Renal cortical epithelial cell (primary cell): ENCODE measurements at places on chromosomes 12 and 14. TPM values are rescaled to one million over a fixed set of nuclear protein-coding genes. Genes with fewer than 3 reads are reported as not detected.

The CLEC4E gene
- total RNA-seq = 21.6 and 59.4 TPM in 2 replicates

DNA sequence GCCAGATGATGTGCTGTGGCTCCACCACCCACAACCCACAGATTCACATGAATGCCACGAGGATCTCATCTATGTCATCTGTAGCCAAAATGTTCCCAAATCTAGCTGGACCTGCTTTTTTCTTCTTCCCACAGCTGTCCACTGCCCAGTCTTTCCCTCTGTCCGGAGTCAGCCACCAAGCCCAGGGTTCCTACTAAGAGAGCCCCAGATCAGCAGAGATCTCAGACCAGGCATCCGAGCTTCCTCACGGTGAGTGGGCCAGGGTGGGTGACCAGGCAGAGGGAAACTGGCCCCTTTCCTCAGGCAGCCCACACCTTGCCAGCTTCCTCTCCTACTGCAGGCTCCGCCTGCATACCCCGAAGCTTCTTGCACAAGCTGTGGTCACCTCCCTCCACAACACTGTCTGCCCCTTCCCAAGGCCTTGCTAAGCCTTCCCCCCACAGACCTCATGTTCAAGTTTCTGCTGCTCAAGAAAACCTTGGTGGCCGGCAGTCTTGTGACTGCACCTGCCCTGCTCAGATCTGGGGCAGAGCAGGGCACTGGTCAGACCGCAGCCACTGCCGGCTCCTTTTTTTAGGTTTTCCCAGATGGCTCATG, 81.4 kb downstream of the ACTN1 start:
- no peak for DNase-seq

GRCh38 chr12:67752226-67752732, 103.7 kb downstream of the DYRK2 start:
- peak; percentile 28 for DNase-seq

The NELL2 gene
- 0.20 TPM in 1 of 2 replicates, not detected in the other for total RNA-seq

The HAL gene
- total RNA-seq = 0.10 TPM in 1 of 2 replicates, not detected in the other
